ENCODE measurements at places on chromosomes 5 and 9.

DNA sequence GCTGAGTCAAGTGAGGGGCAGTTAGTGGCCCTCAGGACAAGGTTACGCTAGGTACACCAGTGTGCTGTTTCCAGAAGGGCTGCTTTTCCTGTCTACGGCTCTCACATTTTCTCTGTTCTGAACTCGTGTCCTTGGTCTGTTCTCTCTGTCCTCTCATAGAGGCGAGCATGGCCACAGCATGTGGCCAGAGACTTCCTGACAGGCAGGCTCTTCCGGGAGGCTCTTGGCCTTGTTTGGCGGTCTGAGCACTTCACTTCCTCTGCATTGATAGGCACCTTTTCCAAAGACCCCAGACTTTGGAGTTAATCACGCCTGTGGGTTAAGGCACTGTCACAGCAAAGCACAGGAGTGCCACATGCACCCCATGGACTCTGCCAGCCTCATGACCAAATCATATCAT is 1.2 kb downstream of the CKMT2 start:
- no peak for DNase-seq

GRCh38 chr9:130365323-130365721 is 79.4 kb upstream of the ASS1 start:
- no peak for DNase-seq

- DNase-seq = no peak
These were observed 88.5 kb upstream of the DAB2 start for GRCh38 chr5:39513236-39513635.

DNA sequence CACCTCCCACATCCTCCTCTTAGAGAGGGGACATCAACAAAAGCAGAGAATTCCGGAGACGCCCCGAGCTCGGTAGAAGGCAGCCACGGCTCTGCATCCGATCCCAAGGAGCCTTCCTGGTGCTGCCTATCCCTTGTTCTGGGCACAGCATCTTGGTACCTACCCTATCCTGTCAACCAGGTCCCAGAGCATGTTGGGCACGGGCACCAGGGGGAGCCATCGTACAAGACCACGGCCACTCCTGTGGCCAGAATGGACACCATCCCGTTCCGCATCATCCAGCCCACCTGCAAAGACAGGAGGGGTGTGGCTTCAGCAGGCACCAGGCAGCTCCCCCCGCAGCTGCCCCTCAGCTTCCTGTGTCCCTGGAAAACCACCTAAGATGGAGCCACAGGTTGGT is 62.7 kb upstream of the ZNF354A start:
- DNase-seq = peak; percentile 19

GRCh38 chr9:111832449-111832848 is 37.7 kb upstream of the SHOC1 start:
- DNase-seq = no peak

DNA sequence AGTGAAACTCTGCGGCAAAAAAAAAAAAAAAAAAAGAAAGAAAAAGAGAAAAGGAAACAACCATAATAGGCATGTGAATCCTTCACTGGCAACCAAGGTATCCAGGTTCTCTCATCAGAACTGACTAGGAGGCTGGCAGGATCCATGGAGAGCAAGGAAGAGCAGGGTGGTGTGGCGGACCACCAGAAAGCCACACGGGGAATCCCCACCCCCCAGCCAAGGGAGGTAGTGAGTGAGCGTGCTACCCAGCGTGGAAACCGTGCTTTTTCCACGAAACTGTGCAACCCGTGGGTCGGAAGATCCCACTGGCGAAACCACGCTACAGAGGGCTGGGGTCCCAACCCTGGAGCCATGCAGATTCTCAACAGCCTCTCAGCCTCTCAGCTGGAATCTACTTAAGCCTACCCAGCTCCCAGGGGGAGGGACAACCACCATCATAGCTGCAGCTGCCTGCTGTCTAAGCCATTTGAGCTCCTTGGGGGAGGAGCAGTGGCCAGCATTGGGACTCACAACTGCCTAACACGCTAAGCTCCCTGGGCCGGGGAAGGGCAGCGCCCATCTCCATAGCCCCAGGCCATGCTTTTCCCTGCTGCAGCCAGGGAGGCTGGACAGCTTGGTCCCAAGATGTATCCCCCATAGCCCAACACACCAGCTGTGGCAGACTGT is 91.6 kb downstream of the PRELID2 start:
- no peak for DNase-seq

GRCh38 chr9:128138001-128138400 is 10.5 kb upstream of the PTGES2 start:
- no peak for DNase-seq

- DNase-seq = no peak
These were observed 9.1 kb downstream of the EGFL7 start for GRCh38 chr9:136671646-136672430.

GRCh38 chr9:89547000-89547399 is 49.1 kb upstream of the SEMA4D start:
- no peak for DNase-seq

GRCh38 chr5:54981928-54982327 is 3.5 kb downstream of the ESM1 start:
- DNase-seq = no peak

DNA sequence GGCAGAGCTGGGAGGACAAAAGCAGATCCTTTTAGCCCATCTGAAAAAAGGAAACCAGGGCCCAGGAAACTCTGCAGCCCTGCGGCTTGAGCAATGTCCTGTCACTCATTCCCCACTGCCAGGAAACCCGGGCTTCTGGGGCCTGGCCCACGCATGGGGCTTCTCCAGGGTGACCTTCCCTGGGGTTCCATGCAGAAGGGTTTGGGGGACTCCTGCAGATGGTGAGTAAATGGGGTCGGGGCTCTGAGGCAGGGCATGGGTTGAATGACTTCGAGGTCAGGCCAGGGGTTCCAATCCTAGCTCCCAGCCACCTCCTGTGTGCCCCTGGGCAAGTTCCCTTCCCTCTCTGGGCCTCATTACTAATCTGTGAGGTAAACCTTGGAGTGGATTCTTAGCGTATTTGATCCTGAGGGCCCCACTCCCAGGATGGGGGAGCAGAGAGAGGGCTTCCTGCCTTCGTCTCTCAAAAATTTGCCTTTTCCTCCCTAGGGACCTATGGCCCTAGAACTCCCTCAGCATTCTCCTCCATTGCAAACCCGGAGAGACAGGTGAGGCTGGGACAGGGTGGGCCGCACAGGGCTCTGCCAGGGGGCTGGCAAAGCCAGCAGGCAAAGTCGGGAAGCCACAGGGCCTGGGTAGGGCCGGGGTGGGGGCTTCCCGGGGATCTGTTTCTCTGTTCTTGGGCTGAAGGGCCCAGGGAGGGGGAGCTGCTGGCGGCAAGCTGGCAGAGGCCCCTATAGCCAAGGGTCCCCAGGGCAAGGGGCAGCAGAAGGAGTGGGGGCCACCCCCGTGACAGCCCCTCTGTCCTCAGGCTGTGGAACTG is 25.8 kb downstream of the ADGRD2 start:
- no peak for DNase-seq

DNA sequence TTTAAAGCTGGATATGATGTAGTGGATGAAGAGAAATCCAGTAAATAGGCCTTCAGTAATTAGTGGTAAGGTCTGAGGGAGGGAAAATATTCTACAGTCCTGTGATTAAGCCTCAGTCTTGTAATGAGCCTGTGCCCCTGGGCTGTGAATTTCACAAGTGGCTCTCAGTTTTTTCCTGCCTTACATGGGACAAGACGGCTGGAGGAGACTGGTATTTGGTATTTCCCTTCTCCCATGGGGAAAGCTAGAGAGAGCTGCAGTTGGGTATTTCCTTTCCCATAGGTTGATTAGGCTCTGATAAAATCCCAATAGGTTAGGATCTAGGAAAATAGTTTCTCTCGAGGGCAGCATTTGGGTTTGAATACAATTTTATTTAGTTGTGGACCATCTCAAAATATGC is 62.2 kb upstream of the GNA14 start:
- DNase-seq = no peak

DNA sequence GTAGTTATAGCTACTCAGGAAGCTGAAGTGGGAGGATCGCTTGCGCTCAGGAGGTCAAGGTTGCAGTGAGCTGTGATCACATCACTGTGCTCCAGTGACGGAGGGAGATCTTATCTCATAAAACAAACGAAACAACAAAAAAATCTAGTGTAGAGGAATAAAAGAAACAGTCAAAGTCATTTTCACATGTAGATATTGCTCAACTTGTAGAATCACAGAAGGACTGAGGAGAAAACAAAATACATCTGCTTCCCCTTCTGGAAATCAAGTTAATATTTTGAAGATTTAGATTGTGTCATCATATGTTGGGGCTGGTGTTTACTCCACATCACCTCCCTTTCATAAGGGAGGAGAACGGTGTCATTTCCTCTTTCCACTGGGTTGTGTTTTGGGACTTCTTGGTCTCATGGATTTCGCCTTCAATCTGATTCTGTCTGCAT is 8.2 kb upstream of the SLC46A2 start:
- no peak for DNase-seq

- peak; percentile 5 for DNase-seq
These were observed 120.0 kb upstream of the ACOT12 start for GRCh38 chr5:81513982-81514381.

GRCh38 chr5:174688441-174689354 is 35.7 kb upstream of the MSX2 start:
- no peak for DNase-seq

- peak; percentile 49 for DNase-seq
These were observed 111.6 kb downstream of the GALNT10 start for GRCh38 chr5:154302161-154302560.

- DNase-seq = no peak
These were observed 27.5 kb downstream of the GPX3 start for GRCh38 chr5:151047814-151048425.

GRCh38 chr5:136232316-136232715 is 39.4 kb upstream of the SMIM32 start:
- no peak for DNase-seq

DNA sequence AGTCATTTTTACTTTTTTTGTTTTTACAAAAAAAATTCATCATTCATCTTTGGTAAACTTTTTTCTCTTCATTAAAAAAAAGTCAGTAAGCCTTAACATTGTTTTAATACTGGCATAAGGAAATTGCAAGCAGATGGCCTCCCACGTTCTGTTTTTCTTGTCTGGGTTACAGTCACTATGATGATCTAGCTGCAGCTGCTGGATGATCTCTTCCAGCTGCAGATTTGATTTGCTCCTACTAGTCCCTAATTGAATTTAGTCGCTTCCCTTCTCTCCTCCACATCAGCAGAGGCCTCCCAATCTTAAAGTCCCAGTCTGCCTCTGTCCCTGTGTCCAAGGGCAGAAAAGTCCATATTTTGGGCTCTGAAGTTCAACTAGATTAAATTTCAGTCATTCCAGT is 106.8 kb upstream of the PTGER4 start:
- no peak for DNase-seq

GRCh38 chr9:133090752-133091385 is 29.1 kb downstream of the CEL start:
- DNase-seq = no peak

GRCh38 chr9:111957856-111958631 is 61.4 kb downstream of the UGCG start:
- no peak for DNase-seq

GRCh38 chr9:94613003-94613402 is 19.4 kb upstream of the FBP2 start:
- DNase-seq = no peak

DNA sequence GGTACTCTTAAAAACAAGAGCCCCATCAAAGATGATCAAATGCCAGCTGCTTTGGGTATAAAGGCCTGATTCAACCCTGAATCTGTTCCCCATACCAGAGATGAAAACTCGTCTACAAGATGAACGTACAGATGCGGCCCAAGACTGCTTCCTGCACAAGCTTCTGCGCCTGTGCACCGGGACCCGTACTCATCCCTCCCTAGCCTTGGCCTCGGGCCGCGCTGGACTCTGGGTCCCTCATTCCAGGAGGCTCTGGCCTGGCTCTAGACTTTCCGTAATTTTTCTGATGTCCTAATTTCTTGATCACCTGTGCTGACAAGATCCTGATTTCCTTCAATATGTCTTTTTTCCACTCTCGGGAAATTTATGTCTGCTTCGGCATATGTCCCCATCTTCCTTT is 612.3 kb downstream of the BNC2 start:
- DNase-seq = no peak

GRCh38 chr5:132782101-132782500 is 5.1 kb upstream of the SEPTIN8 start:
- DNase-seq = no peak

GRCh38 chr9:95157481-95158151 is 159.9 kb downstream of the FANCC start:
- DNase-seq = peak; percentile 83

DNA sequence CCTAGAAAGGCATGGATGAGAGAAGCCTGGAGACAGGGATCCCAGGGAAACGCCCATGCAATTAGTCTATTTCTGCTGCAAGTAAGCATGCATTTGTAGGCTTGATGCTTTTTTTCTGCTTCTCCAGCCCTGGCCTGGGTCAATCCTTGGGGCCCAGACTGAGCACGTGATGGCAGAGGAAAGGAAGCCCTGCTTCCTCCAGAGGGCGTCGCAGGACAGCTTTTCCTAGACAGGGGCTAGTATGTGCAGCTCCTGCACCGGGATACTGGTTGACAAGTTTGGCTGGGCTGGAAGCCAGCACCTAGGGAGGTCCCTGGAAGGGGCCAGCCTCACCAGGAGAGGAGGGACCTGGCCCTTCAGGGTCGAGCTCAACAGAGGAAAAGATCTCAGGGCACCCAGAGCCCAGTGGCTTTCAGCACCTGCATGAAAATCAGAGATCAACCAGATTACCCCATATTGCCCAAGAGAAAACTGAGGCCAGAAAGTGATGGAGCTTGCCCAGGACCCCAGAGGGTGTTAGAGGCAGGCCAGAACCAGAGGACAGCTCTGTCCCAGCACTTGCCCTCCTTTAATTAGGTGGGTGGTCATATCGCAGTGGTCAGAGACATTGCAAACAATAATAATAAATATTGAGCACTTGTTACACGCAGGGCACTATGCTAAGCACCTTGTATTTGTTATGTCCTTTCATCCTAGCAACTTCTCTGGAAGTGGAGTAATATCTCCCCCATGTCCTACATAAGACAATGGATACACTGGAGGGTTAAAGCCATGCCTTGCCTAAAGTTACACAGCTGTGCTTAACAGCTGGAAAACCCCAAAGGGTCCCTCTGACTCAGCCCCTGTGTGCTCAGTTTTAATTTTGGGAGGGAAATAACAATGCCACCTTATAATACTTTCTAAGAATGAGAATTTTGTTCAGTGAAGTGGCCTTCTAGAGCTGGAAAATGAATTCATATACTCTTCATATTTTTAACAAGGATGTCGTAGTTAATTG is 67.1 kb downstream of the KLF4 start:
- DNase-seq = peak; percentile 46

DNA sequence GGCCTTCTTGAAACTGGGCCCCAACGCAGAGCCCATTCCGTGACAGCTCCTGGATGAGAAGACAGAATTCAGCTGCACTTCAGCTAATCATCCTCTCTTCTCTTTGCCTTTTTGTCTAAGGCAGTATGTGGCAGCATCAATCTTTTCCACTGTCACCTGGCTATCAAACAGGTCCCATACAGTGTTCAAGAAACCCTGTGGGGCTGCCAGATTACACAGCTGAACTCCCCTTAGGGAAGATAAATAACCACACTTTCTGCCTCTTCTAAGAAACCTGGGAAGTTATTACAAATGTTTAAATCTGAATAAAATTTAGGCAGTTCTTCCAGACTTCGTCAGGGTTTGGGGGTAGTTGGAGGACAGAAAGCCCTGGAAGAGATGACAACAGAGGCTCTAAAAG is 61.0 kb downstream of the SPEF2 start:
- DNase-seq = no peak
